WTC11 (cell line): ENCODE measurements at places on chromosomes 5 and 9. TPM values are rescaled to one million over a fixed set of nuclear protein-coding genes. Genes with fewer than 3 reads are reported as not detected.

DNA sequence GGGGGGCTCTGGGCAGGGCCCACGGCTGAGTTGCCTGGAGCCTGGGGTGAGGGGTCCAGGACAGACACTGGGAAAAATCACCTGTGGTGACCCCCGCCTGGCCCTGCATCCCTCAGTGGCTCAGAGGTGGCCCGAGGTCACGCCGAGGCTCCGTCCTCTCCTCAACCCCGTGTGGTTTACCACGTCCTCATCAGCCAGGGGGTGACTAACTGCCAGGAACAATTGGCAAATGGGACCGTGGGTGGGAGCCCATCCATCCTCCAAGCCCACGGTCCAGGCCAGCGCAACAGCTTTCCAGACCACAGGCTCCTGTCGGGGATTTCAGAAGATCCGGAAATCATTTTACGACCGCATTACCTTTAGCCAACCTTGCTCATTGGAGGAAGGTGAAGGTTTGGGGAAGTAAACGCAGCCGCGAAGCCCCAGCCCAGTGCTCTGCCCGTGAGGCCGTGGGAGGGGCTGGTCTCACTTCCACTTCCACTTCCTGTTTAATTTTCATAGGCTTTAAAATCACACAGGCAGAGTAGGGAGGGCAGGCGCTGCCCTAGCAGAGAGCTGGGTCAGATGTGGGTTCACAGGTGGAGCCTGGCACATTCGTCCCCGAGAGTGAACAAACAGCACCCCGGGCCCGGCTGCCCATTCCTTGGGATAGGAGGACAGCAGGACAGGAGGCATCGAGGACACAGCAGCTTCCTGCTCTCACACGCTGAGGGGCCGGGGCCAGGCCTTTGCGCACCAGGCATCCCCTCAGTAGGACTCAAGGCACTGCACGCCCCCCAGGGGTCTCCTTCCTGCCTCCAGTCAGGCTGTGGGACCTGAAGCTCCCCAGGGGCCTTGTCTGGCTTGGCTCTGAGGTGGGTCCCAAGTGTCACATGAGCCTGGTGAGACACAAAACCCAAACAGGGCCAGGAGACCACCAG is 19.8 kb upstream of the SLC9A3 start:
- H3K36me3 ChIP-seq = no peaks in the 10 kb centered on the region
- peaks cover 10% of the 10 kb centered on the region for H3K27me3 ChIP-seq
- H3K27ac ChIP-seq = no peak overlapping the region
- H3K4me3 ChIP-seq = no peak overlapping the region

The PCDHAC2 gene
- total RNA-seq = 6.7 to 11.3 TPM (median 7.9 TPM) in 3 replicates

- H3K4me3 ChIP-seq = no peak overlapping the region
- no peak overlapping the region for H3K27ac ChIP-seq
- peaks cover 16% of the 10 kb centered on the region for H3K4me1 ChIP-seq
- DNase-seq = no peak
- H3K27me3 ChIP-seq = no peaks in the 10 kb centered on the region
Measured at GRCh38 chr5:107294669-107295068, 376.1 kb downstream of the EFNA5 start.

GRCh38 chr9:128917151-128917849 is 3.5 kb upstream of the PHYHD1 start:
- DNase-seq = no peak
- peaks cover 23% of the 10 kb centered on the region for H3K4me1 ChIP-seq

DNA sequence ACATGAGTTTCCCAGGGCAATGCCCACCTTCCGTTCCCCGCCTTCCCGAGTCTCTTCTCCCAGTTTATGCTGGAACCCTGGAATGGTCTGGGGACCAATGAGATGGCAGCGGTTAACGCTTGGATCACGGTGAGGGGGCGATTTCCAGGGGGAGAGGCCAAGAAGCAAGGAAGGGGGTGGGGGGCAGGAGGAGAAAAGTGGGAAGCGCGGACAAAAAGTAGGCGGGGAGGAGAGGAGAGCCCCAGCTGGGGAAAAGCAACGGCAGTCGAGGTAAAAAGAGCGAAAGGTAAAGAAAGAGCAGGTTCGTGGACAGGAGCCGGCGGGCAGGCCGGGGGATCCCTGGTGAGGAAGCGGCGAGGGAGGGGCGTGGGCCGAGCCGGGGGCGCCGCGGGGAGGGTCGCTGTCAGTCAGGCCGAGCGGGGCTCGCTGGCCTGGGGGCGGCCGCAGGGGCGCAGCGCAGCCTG is 508 bp upstream of the SNCAIP start:
- H3K27me3 ChIP-seq = peaks cover 47% of the 10 kb centered on the region
- peaks cover 29% of the 10 kb centered on the region for H3K4me1 ChIP-seq
- peaks cover 10% of the 10 kb centered on the region for H3K36me3 ChIP-seq
- H3K27ac ChIP-seq = no peak overlapping the region

The MAPKAP1 gene
- 102 to 115 TPM (median 111 TPM) in 3 replicates for total RNA-seq

GRCh38 chr5:83639911-83640310 is 80.7 kb downstream of the HAPLN1 start:
- H3K4me1 ChIP-seq = peaks cover 15% of the 10 kb centered on the region
- H3K27ac ChIP-seq = no peak overlapping the region
- H3K4me3 ChIP-seq = no peak overlapping the region
- DNase-seq = no peak
- H3K36me3 ChIP-seq = no peaks in the 10 kb centered on the region

The PCDHGB6 gene
- total RNA-seq = 6.0 to 6.7 TPM (median 6.1 TPM) in 3 replicates

DNA sequence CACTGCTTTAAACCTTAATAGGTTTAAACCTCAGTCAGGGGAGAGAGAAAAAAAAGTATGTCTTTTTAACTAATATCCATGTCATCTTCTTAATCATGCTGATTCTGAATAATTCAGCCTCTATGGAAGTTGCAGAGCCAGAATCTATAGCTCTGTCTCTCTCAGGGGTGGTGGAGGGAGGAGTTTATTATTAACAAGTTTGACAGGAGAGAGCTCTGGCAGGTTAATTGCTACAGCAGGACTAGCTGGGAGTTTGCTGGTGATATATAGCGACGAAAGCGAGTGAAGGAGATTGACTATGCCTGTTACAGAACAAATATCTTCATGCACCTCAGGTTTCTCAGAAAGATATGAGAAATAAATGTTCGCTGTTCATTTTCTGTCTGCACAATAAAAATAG is 586.4 kb downstream of the TLE4 start:
- no peak overlapping the region for H3K4me3 ChIP-seq
- DNase-seq = no peak
- H3K4me1 ChIP-seq = peaks cover 33% of the 10 kb centered on the region
- H3K27ac ChIP-seq = no peak overlapping the region
- no peaks in the 10 kb centered on the region for H3K27me3 ChIP-seq
- H3K36me3 ChIP-seq = peaks cover 6% of the 10 kb centered on the region

The GABRA6 gene
- total RNA-seq = not detected in 3 replicates

DNA sequence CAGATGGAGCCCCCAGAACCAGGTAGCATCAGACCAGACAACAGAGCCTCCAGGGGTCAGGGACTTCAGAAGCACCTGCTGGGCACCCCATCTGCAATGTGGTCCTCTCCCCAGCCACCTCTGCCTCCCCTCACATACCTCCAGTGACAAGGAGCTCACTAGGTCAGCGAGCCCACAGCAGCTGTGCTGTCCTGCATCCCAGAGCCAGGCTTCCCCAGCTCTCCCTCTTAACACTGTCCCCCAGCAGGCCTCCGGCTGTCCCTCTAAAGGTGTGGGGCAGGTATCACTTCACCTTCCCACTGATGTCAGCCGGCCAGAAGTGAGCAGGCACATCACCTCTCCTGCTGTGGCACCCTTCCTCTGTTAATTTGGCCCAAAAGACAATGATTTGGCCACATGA is 83.6 kb downstream of the LMX1B start:
- H3K27ac ChIP-seq = no peak overlapping the region
- H3K4me1 ChIP-seq = no peaks in the 10 kb centered on the region; the same call in 1 of the 2 replicates
- H3K36me3 ChIP-seq = no peaks in the 10 kb centered on the region
- peaks cover 15% of the 10 kb centered on the region for H3K27me3 ChIP-seq
- DNase-seq = no peak

- peaks cover 14% of the 10 kb centered on the region for H3K4me1 ChIP-seq
- H3K4me3 ChIP-seq = no peak overlapping the region
Measured at GRCh38 chr5:173859408-173860159, 28.6 kb upstream of the CPEB4 start.

DNA sequence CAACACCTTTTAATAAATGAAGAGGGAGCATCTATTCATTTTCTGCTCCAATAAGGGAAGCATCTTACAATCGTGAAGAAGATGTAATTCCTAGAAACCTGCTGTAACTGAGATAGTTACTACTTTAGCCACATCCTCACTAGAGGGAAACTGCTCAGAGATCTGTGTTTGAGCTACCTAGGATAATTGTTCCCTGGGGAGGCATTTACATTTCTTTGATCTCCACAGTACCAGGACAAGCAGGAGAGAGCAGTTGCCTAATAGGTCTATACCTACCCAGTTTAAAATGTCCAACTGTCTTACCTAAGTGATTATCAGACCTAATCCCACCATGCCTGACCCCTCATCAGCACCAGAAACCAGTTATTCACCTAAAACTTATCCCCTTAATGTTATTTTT is 196.9 kb downstream of the TUSC1 start:
- H3K4me3 ChIP-seq = no peak overlapping the region
- DNase-seq = no peak
- H3K4me1 ChIP-seq = peaks cover 21% of the 10 kb centered on the region

DNA sequence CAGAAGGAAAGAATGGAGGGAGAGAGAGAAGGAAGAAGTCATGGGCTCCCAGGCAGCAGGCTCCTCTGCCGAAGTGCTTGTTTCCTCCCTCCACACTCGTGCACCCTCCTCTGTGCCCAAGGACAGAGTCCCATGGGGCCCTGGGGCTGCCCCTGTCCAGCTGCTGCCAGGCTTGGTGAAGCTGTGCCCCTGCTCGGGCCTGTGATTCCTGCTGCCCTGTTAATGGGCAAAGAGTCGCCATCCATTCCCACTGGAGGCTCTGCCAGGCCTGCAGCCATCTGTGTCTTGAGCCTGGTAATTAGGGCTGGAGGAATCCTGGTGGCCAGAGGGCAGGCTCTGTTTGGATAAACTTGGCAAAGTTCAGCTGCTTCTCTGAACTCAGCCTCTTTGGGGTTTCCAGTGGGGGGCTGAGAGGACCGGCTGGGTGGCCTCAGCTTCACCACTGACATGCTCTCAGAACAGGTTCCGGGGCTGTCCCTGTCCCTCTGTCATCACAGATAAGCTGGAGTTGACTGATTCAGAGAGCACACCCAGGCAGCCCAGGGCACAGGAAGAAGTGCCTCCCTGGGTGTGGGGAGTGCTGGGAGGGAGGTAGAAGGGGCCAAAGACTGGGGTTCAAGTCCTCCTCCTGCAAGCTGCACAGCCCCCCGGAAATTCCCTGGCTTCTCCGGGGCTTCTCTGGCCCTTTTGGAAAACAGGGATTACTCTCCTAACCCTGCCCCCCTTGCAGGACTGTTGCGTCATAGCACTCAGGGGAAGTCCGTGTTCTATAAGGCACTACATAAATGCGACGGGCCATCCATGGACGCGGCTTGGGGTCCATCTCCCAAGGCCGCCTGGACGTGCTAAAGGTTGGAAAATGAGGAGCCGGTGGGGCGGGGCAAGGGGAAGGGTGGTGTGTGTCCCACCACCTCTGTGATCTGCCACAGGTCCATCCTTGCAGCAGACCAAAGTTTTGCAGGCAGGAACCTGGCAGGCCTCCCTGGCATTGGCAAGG is 154.8 kb downstream of the PAX5 start:
- no peak overlapping the region for H3K27ac ChIP-seq
- H3K27me3 ChIP-seq = no peaks in the 10 kb centered on the region
- H3K36me3 ChIP-seq = peaks cover 3% of the 10 kb centered on the region; the same call in 1 of the 2 replicates
- H3K4me1 ChIP-seq = 0 out of 2 replicates have a peak, but pooled peaks cover 3% of the 10 kb centered on the region

The ARID3C gene
- 0.14 to 0.23 TPM (median 0.15 TPM) in 3 replicates for total RNA-seq

The GALNT12 gene
- 19.3 to 24.7 TPM (median 23.7 TPM) in 3 replicates for total RNA-seq

DNA sequence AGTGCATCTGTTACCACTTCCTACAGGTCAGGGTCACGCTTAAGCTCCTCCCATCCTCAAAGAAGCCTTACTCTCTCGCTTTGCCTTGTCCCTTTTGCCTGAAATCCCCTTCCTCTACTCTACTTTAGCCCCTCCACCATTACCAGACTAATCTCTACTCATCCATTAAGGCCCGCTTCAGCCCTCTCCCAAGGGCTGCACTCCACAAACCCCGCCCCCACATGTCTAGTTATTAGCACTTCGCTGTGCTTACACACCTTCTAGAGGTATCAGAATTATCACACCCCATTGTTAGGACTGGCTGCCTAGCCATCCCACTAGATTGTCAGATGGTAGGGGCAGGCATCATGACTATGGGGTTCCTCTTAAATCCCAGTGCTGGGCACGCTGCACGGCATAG is 565.7 kb upstream of the WWC1 start:
- peaks cover 6% of the 10 kb centered on the region for H3K27me3 ChIP-seq
- 0 out of 2 replicates have a peak, but pooled peaks cover 2% of the 10 kb centered on the region for H3K36me3 ChIP-seq
- DNase-seq = no peak
- no peak overlapping the region for H3K27ac ChIP-seq

GRCh38 chr9:8799206-8799605 is 999.6 kb upstream of the DMAC1 start:
- H3K27me3 ChIP-seq = no peaks in the 10 kb centered on the region
- H3K4me3 ChIP-seq = no peak overlapping the region
- peaks cover 27% of the 10 kb centered on the region for H3K4me1 ChIP-seq
- peak overlapping the region; percentile 69; the same call in 1 of the 2 replicates for H3K27ac ChIP-seq
- DNase-seq = no peak
- no peaks in the 10 kb centered on the region; the same call in 1 of the 2 replicates for H3K36me3 ChIP-seq

The FAM151B gene
- total RNA-seq = 0.48 to 0.94 TPM (median 0.62 TPM) in 3 replicates
